ENCODE measurements at places on chromosomes 1 and 21.

DNA sequence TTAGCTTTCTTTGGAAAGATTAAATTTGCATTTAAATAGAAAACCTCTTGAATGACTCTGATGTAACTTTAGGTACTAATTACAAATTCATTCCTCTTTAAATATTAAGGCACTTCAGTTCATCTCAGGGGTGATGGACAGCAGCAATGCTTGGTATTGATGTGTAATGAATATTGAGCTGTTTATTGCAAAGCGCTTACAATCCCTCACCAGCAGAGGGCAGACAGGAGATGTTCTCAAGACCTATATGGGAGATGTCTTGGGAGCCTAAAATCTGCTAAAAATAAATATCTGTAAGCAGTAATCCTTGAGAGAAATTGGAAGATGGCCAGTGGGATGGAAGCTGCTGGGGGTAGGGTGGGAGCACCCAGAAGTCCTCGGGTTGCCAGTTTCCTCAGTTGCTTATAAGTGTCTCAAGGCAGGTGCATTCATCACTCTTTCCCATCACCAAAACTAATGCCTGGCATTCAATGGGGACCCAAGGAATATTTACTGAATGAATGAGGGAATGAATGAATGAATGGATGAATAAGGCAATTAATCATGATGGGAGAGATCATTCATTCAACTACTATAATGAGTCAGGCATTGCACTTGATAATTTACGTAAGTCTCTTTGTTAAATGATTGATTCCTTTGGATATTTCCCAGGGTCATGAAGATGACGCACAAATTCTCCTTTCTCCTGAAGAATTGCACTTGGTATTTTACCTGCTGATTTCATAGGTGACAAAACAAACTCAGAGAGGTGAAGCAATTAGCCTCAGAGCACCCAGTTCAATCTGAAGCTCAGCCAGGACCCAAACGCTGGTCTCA lies 2.3 kb downstream of the KLHDC8A start:
- peak; percentile 84 for DNase-seq

DNA sequence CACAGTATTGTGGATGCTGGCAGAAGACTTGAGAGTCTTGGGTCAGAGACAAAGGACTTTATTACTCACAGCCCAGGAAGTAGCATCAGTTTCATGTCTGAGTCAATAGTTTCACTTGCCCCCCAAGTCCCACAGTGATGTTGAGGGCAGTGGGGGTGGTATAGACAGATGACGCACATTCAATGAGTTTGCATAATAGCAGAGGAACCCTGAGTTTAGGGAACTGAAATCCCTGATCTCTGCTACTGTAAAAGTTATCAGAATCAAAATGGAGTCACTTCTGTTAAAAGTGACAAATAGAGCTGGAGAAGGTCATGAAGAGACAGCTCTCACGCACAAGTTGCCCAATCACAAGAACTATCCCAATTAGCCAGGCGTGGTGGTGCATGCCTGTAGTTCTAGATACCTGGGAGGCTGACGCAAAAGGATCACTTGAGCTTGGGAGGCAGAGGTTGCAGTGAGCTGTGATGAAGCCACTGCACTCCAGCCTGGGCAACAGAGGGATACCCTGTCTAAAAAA lies 11.5 kb upstream of the HCRTR1 start:
- no peak for DNase-seq

GRCh38 chr21:34934350-34934749 lies 114.8 kb downstream of the RUNX1 start:
- DNase-seq, result no peak

- DNase-seq, result no peak
These were observed 12.8 kb downstream of the ZDHHC18 start for GRCh38 chr1:26839339-26839722.

GRCh38 chr1:205319081-205320018 lies 2.2 kb downstream of the NUAK2 start:
- no peak for DNase-seq

- no peak for DNase-seq
These were observed 43.6 kb downstream of the C21orf91 start for GRCh38 chr21:17775431-17776126.

DNA sequence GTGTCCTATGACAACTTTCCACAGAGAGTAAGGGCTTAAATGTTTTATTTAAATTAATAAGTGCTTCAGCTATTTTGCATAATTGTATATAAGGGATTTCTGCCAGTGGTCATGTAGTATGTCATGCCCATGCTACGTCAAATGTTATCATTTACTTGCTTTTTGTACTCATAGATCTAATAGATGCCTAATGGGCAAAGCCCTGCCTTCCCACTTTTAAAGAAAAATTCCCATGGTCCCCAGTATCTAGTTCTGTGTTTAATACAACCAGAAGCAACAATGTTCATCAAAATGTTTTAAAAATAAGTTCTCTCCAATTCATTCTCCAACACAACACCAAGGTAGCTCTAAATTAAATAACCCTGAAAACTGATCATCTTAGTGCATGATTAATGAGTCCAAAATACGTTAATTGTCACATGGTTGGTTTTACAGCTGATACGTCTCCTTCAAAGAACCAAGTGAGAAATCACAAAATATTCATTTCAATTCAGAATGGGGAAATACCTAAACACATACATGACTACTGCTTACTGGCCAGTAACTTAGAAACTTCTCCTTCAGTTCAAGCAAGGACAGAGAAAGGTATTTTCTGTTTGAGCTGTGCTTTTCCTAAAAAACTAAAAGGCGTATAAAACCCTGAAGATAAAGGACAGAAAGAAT lies 49.1 kb upstream of the SDC3 start:
- no peak for DNase-seq

DNA sequence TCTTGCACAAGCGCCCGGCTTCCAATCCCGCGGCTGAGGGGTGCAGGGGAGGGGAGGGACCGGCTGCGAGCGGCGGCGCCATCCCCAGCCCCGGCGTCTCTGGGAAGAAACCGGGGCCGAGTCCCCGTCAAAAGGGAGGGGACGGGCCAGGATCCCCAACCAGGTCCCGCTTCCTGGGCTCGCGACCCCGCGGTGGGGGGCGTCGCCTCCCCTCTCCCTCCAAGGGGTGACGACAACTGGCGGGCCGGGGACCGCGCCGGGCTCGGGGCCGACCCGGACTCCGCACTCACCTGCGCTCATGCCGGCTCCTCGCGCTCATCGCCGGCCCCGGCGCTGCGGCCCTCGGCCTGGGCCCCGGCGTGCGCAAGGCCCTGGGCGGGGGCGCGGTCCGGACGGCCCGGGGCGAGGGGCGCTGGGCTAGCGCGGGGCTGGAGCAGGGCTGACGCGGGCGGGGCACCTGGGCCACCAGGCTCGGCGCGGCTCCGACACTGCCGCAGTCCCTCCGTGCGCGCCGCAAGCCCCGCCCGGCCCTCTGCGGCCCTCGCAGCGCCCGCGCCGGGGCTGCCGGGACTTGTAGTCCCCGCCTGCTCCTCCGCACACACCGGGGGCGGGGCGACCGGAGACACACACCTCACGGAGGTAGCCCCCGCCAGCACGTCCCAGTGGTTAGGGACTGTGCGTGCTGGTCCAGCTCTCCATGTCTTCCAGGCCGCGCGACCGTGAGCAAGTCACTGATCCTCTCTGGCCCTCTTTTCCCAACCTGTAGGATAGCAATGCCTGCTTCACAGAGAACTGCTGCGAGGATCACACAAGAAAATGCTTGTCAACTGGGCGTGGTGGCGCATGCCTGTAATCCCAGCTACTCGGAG lies at the start of gene ATP13A2:
Gene ATP13A2 (minus strand): TSS at position 490 of the 869 bp plus-strand sequence. CDS start 190 bp downstream, at position 300.
- peak; percentile 83 for DNase-seq

DNA sequence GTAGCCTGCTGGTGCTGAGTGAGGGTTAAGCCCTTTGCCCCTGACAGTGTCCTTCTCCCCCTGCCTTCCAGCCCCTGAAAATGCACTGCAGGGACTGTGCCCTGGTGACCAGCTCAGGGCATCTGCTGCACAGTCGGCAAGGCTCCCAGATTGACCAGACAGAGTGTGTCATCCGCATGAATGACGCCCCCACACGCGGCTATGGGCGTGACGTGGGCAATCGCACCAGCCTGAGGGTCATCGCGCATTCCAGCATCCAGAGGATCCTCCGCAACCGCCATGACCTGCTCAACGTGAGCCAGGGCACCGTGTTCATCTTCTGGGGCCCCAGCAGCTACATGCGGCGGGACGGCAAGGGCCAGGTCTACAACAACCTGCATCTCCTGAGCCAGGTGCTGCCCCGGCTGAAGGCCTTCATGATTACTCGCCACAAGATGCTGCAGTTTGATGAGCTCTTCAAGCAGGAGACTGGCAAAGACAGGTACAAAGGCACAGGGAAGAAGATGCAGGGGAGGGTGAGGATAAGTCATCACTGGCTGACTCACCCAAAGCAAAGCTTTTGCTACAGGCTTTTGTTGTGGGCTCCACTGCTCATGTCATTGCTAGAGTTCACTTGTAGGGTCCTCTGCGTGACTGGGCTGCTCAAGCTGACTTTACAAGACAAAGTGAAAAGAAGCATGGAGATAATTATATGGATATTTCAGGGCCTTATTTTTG lies 174.9 kb downstream of the PIGK start:
- no peak for DNase-seq

DNA sequence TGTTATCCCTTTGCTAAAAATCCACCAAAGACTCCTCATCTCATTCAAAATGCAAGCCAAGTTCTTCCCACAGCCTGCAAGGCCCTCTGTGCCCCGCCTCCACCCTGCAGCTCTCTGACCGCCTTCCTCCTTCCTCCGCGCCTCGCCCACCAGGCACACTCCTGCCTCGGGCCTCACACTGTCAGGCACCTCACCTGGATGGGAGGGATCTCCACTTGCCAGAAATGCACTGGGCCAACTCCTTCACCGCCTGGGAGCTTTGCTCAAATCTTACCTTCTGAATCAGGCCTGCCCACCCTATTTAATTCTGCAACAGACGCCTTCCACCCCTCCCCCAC lies 26.2 kb downstream of the PGBD5 start:
- no peak for DNase-seq

- no peak for DNase-seq
These were observed 14.0 kb downstream of the SLC37A1 start for GRCh38 chr21:42527489-42528158.

GRCh38 chr1:221766210-221766609 lies 24.3 kb upstream of the DUSP10 start:
- DNase-seq, result no peak

DNA sequence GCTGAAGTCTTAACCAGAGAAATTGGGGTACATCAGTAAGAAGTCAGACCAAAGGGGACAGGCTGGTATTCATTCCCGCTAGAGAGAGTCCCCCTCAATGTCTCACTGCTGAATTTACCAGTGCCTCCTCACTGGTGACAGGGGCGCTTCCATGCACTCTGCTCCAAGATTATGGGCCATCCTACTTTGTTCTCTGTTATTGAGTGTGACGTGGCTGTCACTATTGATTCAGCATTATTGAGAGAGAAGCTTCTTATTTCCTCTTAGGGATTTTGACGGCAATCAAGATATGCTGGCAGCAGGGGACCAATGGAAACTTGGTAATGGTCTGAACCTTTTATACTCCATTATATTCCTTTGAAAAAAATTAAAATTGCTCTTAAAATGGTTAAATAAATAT lies 118.6 kb downstream of the SYF2 start:
- DNase-seq, result no peak

GRCh38 chr1:34736692-34737091 lies 18.2 kb upstream of the GJB5 start:
- DNase-seq, result no peak

DNA sequence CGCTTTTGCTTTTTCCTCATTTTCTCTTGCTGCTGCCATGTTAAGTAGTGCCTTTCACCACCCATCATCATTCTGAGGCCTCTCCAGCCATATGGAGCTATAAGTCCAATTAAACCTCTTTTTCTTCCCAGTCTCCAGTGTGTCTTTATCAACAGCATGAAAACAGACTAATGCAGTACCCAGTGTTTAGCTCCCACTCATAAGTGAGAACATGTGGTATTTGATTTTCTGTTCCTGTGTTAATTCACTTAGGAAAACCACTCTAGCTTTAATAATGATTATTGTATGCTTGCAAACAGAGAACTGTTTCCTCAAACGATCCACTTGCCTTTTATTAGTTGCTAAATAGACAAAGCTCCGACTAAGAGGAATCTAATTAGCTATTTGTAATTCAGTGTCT lies 43.3 kb downstream of the IL23R start:
- no peak for DNase-seq

- DNase-seq, result no peak
These were observed 16.4 kb upstream of the MTF1 start for GRCh38 chr1:37875833-37876232.

DNA sequence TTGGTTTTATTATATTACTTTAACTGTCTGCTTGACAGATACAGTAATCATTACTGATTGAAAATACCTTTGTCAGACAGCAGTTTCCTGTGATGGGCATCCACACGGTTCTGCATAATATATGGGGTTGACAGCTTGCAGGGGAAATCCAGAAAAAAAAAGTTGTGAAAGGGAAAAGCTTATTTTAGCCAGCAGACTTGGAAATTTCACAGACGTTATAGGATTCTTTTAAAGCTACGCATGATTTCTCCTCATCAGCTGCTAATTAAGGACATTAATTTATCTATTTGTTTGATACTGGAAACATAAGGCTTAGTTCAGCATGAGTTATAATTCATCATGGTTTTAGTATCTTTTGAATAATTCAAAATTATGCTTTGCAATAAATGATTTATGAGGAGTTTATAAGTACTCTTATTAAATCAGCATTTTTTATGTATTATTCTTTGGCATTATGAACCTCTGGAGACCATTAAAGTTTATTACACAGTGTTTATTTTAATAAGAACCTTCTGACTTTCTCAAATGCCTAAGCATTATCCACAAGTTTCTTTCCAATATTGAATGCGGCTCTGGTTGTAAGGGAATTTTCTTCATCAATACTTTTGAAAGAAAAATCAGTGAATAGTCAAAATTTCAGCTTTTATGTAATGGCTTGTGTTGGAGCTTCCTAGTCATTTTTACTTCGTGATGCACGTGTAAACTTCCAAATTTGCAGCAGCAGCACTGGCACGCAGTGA lies 235.3 kb upstream of the KCNK2 start:
- no peak for DNase-seq

DNA sequence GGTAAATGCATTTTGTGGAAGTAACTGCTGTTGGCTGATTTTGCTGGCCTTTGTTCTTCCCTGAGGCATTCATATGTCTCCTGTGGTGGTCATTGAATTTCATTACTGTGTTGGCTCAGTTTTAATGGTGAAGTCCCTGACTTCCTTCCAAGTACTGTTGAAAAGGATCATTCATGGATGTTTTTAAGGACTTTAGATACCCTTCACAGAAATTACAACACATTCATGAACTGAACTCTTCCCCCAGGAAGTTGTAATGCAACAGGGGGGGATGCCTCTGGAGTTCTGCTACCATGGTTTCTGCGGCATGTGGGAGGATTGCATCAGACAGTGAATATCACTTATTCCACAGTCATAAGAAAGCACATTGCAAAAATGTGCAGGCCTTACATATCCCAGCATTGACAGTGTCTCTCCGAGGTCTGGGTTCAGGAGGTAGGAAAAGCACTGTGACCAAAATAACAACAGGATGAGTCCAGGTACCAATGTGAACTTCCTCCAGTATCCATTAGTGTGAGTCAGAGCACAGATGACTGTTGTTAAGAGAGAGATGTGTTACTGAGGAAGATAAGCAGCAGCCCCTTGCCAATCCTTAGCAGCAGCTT lies 2.1 kb upstream of the RAB3GAP2 start:
- DNase-seq, result no peak

GRCh38 chr21:16751695-16752474 lies 761.0 kb upstream of the CXADR start:
- DNase-seq, result no peak
